Stimulated activated CD4-positive, alpha-beta T cell treated with anti-CD3 and anti-CD28 coated beads, Interleukin-1b, Interleukin-23, amount 100 ng/mL, for 24 hours (primary cell): ENCODE measurements at places on chromosomes 3 and 15.

GRCh38 chr15:99110581-99111320, 5.9 kb downstream of the SYNM start:
- DNase-seq: no peak

- DNase-seq: no peak
Observed at GRCh38 chr3:100825574-100825973, 116.3 kb downstream of the TFG start.

- no peak for DNase-seq
Observed at GRCh38 chr3:49864505-49864904, 5.2 kb downstream of the CAMKV start.

DNA sequence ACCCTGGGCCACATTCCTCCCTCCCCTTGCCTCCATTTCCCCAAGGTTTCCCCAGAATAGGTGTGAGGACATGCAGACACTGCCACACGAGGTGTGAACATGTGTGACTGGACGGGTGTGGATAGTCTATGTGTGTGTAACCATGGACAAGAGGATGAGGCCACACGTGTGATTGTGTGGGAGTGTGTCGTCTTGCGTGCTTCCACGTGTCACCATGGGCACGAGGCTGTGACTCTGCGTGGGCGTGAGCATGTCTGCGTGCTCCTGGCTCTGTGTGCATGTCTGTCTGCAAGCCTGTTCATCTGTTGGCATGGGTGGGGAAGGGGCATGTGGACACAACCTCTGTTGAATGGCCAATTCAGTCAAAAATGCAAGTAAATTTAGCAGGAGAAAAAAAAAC, 6.2 kb upstream of the MYL3 start:
- no peak for DNase-seq

- DNase-seq: no peak
Observed at GRCh38 chr15:95247071-95247984, 1016.0 kb downstream of the MCTP2 start.

DNA sequence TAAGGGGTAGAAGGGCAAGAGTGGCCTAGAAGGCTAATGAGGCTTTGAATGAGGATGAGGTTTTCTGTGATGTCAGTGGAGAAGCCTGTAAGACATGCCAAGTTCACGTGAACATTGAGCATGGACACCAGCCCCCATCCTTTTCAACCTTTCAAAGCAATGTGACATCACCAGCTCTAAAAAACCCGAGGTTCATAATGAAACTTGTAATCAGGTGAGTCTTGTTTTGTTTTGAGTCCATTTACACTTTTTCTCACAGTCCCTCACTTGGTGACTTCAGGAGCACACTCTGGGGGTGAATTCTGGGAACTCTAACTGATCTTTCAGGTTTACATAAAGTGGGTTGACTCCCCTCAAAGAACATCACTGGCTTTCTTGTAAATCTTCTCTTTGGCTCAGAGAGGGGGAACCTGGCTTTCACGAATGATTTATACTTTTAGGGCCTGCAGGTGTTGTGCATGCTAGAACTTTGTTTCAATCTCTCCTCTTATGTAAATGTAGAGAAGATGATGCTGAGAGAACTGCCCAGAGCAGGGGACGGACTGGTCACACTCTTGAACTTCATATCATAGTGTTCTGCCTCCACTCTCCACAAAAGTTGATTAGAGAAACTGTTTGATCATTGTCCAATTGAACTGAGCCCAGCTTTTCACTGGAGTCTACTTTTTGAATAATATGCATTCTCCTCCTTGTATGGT, 224.7 kb upstream of the SATB1 start:
- no peak for DNase-seq

GRCh38 chr3:187165144-187165543, 25.8 kb upstream of the RPL39L start:
- DNase-seq: no peak

GRCh38 chr3:128448491-128448890, 18.2 kb downstream of the DNAJB8 start:
- no peak for DNase-seq

DNA sequence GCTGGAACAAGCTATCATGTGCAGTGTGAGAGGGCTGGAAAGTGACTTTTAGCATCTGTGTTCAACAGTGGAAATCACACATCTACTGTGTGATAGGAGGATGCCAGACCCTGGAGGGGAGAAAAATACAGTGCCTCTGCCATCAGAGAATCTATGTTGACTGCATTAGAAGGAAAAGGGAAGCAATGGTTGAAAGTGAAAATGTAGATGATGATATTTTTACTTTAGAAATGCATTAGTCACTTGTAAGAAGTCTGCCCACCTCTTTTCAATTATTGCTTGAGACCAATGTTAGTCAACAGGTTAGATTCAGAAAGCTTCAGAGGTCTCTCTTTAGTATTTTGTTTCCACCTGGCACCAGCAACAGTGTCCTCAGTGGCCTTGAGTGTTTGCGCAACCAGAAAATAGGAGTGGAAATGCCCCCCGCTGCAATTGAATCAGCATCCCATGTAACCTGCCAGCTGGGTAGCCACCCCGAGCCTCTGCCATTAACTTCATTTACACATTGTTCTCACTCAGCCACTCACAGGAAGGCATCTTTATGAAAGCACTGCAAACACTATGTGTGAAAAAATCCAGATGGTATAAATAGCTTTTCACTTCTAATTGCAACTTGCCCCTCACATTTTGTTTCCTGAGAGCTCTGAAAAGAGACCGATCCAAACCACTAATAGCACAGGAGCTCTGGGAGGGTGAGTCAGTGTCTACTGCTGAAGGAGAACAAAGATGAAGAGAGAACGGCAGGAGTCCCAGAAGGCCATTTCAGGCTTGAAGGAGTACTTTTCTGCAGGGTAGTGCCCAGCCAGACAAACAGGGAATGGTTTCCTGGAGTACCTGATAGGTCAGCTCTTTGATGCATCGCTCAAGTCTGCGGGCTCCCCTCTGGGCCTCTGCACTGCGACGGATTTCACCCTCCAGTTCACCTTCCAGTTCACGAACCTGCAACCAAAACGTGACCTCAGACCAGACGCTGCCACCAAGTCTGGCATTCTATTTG, 92.1 kb downstream of the HHLA2 start:
- DNase-seq: no peak

DNA sequence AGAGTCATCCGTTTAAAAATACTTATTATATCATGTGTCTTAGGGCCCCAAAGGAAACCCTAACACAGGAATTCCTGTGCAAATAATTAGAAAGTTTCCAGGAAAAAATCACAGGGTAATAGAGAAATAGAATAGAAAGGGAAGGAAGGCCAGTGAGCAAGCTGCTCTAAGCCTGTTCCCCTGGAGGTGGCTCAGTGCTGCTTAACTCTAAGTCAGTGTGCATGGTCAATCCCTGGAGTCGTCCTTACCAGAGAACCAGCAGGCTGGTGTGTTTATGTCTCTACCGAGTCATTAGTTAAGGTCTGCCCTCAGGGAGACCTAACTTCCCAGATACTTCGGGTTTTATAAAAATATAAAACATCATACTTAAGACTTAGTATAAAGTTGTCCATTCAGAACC, 21.0 kb upstream of the MCF2L2 start:
- no peak for DNase-seq

GRCh38 chr15:69606921-69607500, 154.4 kb downstream of the RPLP1 start:
- no peak for DNase-seq
